ENCODE measurements at places on chromosomes 3 and 15.

GRCh38 chr3:153410517-153410916 lies 248.5 kb downstream of the RAP2B start:
- DNase-seq = no peak

DNA sequence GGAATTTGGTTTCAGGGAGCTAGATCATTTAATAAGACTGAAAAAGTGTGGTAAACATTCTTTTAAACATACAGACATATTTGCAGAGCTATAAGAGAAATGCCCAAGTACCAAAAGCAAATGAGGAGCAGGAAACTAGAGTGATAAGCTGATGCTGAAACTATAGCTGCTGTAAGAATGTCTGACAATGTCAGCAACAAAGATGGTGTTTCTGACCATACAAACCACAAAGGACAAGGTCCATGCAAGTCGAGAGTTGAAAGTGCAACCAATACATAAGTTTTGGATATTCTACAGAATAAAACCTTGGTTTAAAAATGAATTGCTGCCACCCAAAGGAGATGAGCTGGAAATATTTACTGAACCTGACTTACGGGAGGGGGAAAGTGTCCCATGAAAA lies 610.2 kb downstream of the TBL1XR1 start:
- DNase-seq = no peak

DNA sequence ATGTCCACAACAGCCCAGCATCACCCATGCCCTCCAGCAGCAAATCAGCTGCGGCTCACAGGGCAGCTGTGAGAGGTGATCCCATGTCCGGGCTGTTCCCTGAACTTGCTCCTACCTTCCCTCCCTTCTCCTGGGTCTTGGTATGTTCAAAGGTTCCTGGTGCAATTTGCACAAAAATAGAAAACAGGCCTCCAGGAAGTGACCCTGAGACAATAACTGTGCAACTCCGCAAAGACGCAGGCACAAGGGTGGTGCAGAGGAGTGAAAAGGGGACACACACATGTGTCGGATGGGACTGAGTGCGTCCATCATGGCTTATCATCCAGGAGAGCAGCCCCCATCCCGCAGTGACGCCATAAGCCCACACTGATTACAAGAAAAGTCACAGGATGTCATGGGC lies 16.3 kb downstream of the PLXND1 start:
- DNase-seq = no peak

DNA sequence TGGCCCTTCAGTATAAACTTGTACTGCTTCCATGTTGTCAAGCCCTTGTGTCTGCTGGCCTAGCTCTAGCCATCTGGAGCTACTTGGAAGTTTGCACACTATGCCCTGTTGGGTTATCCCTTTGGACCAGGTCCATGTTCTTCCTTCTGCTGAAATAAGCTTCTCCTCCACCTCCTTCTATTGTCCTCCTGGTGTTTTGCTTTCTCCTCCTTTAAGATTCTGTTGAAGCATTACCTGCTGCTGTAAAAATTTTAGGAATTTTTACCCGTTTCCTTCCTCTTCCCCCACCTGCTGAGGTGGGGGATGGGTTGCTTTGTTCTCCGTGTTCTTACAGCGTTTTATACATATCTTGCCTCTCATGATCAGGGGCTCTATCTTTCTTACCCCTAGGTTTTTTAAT lies 51.7 kb downstream of the SH3GL3 start:
- DNase-seq = no peak

DNA sequence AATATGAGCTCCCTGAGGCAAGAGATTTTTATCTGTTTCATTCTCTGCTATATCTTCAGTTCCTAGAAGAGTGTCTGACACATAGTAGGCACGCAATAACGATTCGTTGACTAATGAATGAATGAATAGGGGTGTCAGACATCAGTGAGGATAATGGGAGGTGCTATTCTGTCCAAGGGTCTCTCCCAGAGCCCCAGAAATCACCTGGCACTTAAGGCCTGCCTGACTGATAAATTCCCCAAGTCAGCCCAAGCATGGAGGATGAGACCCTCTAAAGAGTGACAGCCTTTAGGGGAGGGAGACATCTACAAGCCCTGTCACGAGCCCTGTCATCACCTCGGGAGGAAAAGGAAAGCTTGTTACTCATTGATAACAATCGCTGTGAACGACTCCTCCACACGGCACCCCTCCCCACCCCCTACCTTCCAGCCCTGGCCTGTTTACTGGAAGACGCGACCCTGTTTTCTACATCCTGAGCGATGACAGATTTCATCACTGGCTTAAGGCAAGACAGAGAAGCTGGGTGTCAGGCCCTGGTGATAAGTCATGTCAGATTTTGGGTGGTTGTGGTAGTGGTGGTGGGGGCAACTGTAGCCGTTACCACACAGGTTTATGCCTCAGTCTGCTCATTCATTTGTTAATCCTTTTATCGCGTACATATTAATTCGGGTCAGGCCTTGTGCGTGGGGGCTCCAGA lies 23.1 kb downstream of the BHLHE40 start:
- no peak for DNase-seq

- DNase-seq = no peak
These were observed 4.9 kb upstream of the MAGEF1 start for GRCh38 chr3:184716622-184717398.

- peak; percentile 86 for DNase-seq
These were observed 65.1 kb upstream of the HES1 start for GRCh38 chr3:194070634-194071409.

GRCh38 chr15:36332301-36332700 lies 247.1 kb upstream of the CDIN1 start:
- no peak for DNase-seq

DNA sequence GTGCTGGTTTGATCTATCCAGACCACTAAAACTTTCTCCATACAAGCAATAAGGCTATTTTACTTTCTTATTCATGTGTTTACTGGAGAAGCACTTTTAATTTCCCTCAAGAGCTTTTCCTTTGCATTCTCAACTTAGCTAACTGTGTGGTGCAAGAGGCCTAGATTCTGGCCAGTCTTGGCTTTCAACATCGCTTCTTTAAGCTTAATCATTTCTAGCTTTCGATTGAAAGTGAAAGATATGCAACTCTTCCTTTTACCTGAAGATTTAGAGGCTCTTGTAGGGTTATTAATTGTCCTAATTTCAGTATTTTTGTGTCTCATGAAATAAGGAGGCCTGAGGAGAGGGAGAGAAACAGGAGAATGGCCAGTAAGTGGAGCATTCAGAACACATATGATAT lies 234.8 kb upstream of the GADL1 start:
- no peak for DNase-seq

DNA sequence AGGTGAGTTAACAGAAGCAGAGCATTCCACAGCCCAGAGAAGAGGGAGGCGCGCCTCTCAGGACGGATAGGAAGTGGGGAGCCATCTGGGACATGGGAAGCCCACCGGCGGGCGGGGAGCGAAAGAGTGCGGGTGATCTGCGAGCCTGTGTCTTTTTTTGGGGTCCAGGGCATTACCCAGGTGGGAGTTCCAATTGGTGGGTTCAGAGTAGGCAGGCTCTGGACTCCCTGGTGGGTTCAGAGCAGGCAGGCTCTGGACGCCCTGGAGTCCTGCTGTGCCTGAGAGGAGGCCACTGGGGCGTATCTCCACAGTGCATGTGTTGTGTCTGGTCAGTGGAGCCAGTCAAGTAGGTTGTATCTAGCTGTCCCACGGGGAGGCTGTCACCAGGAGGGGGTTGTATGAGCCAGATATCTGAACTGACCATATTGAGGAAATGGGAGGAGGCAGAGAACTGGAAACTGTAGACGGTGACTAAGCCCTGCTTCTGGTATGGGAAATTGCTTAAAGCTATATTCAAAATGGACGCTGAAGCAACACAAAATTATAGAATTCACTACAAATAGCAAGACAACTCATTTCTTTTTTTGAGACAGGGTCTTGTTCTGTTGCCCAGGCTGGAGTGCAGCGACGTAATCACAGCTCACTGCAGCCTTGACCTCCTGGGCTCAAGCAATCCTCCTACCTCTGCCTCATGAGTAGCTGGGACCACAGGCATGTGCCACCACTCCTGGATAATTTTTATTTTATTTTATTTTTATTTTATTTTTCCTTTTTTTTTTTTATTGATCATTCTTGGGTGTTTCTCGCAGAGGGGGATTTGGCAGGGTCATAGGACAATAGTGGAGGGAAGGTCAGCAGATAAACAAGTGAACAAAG lies 34.5 kb upstream of the CHST2 start:
- DNase-seq = no peak

DNA sequence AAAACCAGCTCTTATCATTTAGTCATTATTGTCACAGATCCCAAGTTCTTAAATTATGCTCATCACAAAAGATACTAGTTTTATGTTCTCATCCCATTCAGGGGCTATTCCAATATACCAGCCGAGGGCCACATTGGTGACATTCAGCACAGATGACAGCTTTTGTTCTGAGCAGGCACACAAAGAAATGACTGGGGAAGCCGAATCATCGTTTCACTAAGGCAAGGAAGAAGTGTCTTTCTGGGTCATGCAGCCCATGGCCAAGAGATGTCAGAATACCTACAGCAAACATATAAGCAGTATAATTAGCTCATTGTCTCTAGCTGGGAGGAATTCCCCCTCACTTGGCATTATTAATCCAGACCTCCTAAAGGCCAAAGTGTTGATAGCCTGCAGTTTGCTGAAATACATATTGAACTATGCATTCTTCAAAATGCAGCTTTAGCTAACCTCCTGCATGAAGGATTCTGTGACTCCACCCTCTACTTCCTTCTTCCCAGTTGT lies 100.2 kb downstream of the CNTN4 start:
- DNase-seq = no peak

DNA sequence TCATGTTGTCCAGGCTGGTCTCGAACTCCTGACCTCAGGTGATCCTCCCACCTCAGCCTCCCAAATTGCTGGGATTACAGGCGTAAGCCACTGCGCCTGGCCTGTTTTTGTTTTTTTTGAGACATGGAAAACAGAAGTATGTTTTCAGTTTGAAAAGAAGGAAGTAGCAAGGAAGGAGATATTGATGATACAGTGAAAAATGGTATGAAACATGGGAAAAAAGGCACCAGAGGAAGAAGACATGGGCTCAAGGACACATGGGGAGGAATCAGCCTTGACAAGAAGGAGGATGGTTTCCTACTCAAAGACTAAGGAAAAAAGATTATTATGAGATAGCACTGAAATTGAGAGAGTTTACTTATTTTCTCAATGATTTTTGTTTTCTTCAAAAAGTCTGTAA lies 30.7 kb downstream of the FMN1 start:
- no peak for DNase-seq

- DNase-seq = peak; percentile 10
These were observed 233.2 kb downstream of the OCA2 start for GRCh38 chr15:27865926-27866325.

GRCh38 chr15:29623116-29623639 lies 199.1 kb downstream of the TJP1 start:
- DNase-seq = no peak

- no peak for DNase-seq
These were observed 42.1 kb downstream of the ZBTB38 start for GRCh38 chr3:141410408-141410807.

DNA sequence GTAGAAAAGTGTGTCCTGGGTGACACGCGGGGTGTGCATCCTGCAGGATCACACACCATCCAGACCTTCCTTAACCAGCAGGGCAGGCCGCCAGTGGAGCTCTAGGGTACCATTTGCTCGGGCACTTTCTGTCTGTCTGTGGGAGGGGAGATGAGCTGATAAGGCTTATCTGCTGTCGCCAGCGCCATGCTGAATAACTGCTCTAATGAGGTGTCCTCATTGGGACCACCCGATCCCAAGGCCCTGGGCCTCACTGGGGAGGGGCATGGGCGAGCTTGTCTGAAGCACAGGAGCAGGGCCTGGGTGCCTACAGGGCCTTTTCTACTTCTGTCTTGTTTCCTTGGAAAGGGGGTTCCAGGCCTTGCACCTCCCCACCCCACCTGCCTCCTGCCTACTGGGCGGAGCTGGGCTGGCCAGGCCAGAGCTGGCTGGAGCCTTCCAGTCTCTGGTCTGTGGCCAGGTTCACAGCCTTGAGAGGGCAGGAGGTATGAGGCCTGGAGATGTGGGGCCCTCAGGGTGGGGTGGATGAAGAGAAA lies 2.5 kb upstream of the GATA2 start:
- DNase-seq = no peak

DNA sequence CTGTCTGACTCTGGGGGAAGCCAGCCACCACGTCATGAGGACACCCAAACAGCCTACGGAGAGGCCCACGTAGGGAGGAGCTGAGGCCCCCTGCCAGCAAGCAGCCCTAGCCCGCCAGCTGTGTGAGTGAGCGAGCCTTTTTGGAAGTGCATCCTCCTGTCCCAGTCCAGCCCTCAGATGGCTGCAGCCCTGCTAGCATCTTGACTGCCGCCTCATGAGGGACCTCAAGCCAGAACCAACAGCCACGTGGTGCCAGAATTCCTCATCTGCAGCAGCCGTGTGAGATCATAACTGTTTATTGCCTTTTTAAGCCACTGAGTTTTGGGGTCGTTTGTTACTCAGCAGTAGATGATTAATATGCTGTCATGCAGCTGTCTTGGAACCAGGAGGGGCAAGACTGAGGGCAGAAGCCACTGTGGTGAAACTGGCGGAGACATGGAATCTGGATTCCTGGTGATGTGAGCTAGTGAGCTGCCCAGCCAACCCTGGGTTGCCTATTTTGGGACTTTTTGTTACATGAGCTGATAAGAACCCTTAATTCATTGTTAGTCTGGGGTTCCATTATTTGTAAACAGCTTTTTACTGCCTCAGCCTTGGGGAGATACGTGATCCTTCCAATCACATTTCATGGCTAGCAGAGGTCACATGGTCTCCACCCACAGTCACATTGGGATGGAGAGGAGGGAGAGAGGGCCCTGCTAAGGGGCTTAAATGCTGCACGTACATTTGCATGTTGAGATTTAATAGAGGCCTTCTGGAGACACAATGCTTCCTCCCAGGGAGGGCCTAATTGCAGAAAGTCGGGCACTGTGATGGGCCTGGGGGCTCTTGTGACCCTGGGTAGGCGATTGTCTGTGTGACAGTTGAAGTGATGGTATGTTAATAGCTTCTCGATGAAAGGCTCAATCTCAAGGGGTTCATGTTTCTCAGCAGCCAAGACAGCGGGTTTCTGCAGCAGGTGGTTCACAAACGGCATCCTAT lies 73.8 kb downstream of the RPLP1 start:
- no peak for DNase-seq

DNA sequence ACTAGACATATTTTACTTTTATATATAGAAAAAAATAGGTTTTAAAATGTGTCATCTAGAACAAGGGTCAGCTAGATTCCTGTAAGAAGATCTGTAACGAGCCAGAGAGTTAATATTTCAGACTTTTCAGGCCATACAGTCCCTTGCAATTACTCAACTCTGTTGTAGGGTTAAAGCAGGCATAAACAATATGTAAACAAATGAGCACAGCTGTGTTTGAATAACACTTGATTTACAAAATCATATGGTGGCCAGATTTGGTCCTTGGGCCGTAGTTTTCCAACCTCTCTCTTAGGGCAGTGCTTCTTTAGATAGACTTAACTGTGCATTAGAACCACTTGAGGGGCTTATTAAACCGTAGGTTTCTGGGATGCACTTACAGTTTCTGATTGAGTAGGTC lies 19.6 kb downstream of the LRRC57 start:
- no peak for DNase-seq

GRCh38 chr15:78637776-78638435 lies 3.1 kb downstream of the CHRNB4 start:
- peak; percentile 32 for DNase-seq

- DNase-seq = peak; percentile 46
These were observed 154.4 kb downstream of the TUSC7 start for GRCh38 chr3:116863822-116864589.

Measured in D341Med (cell line).